ENCODE measurements at places on chromosomes 7 and 10.

DNA sequence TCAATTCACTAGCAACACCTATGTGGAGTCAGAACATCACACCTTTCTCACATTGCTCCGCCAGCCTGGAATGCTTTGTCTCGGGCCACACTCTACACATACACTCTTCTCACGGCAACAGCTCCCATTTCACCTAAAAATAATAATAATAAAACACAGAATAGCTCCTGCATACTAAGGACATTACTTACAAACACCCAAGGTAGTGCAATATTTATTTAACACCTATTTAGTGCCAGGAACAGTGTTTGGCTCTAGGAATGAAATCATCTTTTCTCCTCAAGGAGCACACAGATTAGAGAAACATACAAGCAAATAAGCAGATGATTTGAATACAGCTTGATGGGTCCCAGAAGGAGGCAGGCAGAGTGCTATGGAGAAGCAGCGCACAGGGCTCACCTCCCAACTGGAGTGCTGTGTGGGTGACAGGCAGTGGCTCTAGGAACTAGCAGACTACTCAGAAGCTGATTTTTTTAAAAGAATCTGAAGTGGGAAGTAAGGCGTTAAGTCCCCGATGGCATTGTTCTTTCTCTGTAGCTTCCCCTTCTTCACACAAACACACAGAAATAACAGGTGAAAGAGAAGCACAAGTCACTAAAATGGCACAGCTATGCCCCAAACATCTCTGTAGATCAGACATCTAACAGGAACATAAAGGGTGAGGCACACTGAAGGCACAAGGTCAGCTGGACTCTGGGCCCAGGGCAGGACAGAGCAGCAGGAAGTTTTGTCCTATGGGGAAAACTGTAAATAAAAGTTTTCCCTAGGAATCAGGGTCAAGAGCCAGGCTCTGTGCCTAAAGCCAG is 16.7 kb downstream of the USP6NL start:
- no peak for DNase-seq

GRCh38 chr7:40205992-40206391 is 71.2 kb downstream of the SUGCT start:
- no peak for DNase-seq

DNA sequence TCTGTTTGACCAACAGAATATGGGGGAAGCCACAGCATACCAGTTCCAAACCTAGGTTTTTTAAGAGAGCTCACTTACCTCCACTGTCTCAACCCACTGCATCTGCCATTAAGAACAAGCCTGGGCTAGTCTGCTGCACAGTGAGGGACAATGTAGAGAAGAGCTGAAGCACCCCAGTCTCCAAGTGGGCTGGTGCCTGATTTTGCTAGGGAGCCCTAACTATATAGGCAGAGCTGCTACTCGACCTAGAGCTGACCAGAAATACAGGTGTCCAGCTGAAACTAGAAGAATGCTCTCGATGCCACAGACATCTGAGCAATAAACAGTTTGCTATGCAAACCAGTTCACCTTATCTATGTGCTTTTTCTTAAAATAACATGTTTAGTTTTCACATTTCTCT is 106.9 kb upstream of the BET1 start:
- no peak for DNase-seq

DNA sequence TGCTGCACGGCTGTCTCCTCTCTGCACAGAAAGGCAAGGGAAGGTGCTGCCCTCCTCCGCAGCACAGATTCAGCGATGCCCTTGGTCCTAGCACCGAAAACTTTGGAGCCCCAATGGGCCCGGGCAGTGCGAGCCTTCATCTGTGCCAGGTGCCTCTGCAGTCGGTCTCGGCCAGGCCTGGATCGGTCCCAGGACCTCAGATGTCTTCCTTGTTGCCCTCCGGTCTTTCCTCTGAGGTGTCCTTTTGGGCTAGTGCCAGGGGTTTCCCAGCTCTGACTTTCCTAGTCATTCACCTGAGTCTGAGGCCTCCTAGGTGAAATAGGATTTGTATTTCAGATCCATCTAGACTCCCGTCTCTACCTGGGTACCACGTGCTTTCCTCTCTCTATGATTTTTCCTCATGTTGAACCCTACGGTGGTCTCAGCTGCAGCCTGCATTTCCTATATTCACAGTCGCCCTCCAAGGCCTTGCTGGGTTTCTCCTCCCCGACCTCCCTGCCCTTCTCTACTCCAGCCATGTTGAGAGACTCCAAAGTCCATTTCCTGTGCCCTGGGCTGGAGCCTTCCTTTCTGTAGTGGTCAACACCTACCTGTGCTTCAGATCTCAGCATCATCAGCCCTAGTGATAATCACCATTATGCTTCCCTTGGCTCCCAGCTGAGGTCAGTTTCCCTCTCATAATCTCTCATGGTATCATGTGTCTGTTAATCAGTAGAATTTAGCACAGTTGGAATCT is 92.0 kb upstream of the PRSS58 start:
- DNase-seq = no peak

GRCh38 chr10:122188706-122189105 is 82.4 kb upstream of the BTBD16 start:
- no peak for DNase-seq

GRCh38 chr7:151875942-151876898 is 695 bp downstream of the PRKAG2 start:
- no peak for DNase-seq

DNA sequence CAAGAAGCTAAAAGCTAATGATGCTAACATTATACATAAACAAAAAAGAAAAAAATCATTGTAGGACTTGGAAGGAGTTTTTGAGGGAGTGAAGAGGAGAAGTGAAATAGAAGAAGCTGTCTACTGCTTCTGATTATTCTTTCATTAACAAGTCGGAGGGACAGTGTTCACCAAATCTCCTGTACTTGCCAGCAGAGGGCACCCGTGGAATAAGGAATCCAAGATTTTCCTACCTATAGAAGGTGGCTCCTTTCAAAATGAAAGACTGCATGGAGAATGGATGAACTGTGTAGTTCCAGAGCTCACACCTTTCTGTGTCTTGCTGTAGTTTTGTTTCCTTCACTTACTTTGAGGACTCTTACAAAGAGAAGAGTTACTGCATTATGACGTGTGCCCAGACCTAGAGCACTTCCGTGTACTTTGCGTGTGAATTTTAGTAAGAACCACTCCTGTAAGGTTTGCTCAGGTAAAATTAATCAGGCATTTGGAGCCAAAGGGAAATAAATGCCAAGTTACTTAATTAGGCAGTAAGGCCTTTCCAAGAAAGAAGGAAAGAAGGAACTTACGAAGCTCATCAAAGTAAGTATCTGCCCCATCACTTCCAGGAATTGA is 145.1 kb downstream of the SEMA3D start:
- peak; percentile 31 for DNase-seq

- no peak for DNase-seq
Measured at GRCh38 chr7:63067897-63068585, 930.6 kb upstream of the ZNF722 start.

- DNase-seq = no peak
Measured at GRCh38 chr10:82472406-82473335, 597.7 kb downstream of the NRG3 start.

GRCh38 chr10:30433730-30434272 is at the start of gene MAP3K8:
TSS of gene MAP3K8 (plus strand) at chr10:30434184. CDS start at chr10:30438939, 4,755 bp downstream.
- DNase-seq = no peak

DNA sequence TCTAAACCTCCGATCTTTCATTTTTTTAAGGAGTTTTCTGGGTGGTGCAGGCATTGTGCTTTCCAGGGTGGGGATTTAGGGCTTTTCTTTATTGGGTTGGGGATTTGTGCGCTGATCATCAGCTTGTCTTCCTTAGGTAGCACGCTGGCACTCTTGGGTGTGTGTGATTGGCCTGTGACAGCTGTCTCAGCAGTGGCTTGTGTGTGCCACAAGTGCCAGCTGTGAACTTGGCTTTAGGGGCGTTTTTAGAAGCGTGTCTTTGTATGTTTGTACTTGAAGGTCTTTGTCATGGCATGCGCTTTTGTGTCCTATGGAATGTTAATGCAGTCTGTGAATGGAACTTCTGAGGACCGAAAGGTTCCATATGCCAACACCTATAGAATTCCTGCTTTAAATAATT is 788 bp downstream of the AKAP9 start:
- no peak for DNase-seq

GRCh38 chr10:83562381-83562780 is 576.9 kb upstream of the GHITM start:
- DNase-seq = no peak

GRCh38 chr7:136134503-136134902 is 157.3 kb upstream of the MTPN start:
- DNase-seq = no peak

- no peak for DNase-seq
Measured at GRCh38 chr7:49848211-49848841, 74.9 kb downstream of the VWC2 start.

DNA sequence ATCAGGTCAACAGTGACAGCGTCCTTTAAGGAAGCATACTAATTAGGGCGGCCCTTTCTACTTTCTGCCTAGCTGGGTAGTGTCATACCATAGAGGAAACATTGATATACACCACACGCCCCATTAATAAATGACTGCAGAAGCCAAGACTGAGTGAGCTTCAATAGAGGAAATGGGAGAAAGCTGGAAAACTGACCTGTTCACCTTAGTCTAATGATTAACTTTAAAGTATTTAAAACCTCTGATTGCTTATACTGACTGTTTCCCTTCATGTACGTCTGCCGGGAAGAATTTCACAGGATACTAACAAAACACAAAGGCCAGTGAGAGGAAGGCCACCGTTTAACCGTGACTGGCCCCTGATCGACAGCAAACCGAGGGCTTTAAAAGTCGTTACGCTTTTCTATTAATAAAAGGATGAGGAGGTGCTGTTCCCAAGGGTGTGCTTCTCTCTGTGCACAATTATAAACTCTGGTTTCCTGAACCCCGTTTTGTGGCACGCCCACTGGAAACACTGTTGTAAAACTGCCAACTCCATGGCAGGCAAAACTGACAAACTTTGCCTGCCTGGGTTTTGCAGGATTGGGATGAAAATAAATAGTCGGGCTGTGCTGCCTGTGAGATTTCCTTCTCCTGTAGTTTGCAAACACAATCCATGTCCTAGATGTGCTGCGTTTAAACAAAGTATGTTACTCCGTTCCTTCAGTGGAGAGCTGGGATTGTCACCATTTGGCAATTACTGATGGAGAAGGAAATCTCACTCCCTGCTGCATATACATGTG is 137.6 kb downstream of the NRP1 start:
- no peak for DNase-seq

DNA sequence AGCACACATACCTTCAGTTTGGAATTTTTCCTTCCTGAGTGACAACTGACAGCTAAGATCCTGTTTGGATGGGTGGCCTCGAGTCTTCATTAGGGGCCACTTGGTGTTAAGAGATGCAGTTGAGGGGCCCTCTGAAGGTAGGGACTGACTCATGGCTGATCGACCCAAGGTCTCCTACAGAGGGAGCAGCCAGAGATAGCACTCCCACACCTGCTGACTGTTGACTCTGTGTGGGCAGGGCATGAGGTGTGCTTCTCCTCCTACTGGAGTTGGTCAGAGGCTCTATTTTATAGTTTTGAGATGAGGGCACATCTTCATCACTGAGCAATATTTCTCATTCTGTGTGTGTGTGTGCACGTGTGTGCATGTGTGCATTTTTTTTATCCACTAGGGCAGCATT is 378.8 kb upstream of the PODXL start:
- DNase-seq = no peak

- no peak for DNase-seq
Measured at GRCh38 chr7:25926891-25927625, 224.9 kb upstream of the NFE2L3 start.

DNA sequence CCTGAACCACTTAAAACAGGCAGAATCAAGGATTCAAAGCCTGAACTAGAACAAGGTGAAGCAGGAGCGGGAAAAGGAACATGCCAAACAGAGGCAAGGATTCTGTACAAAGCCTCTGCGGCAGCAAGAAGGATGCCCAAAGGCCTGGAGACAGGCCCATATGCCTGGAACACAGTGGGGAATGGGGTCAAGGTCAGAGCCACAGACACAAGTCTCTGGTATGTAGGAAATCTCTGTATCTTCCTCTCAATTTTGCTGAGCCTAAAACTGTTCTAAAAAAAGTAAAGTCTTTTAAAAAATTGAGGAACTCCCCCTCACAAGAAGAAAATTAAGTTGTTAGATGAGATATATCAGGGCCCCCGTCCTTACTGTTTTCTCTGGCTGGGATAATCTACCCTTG is 175.9 kb upstream of the GHITM start:
- DNase-seq = no peak

DNA sequence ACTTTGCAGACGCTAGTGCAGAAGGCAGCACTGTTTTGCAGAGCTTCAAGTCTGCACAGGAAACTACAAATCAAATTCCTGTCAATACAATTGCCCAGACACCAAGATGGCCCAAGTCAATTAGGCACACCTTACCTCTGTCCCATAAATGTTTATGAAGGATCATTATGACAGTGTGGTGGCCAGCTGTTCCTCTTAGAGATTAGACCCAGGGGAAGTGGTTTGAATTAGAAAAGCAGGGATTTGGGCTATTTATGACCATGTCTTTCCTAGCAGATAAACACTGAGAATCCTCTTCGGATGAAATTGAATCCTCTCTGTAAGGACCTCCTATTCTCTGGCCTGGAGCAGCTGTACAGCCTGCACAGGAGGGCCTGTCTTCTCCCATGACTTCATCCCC is 9.9 kb upstream of the NEUROG3 start:
- DNase-seq = no peak

- DNase-seq = no peak
Measured at GRCh38 chr10:113600569-113600968, 47.7 kb downstream of the HABP2 start.

DNA sequence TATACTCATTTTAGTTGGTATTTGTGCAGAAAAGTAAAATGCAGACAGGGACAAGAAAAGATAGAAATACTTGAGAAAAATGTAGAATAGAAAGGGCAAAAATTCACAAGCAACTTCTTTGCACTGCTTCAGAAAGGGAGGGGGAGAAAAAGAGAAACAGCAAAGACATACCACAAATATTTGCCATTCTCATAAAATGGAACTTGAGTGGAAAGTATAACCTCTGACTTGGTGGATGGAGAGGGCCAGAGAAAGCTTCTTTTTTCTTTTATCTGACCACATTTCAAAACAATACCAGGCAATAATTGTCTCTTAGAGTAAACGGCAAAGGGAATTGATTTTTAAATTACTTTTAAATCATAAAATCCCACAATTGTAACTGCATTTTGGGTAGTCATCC is 35.8 kb upstream of the TRUB1 start:
- DNase-seq = peak; percentile 29

DNA sequence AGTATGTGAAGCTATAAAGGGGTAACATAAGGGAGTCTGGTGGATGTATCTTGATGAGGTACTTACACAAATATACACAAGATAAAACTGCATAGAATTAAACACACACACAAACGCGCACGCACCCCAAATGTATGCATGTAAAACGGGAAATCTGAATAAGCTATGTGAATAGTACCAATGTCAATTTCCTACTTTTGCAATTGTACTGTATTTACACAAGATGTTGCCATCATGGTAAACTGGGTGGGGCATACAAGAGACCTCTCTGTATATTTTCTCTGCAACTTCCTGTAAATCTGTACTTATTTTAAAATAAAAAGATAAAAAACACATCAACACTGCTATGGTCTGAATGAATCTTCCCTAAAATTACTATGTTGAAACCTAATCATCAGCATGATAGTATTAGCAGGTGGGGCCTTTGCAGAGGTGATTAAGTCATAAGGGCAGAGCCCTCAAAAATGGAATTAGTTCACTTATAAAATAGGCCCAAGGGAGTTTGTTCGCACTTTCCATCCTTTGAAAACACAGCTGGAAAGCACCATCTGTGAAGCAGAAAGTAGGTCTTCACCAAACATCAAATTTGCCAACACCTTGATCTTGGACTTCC is 30.1 kb downstream of the TPK1 start:
- DNase-seq = no peak
